ENCODE measurements at places on chromosomes 6 and 20. TPM values are rescaled to one million over a fixed set of nuclear protein-coding genes. Genes with fewer than 3 reads are reported as not detected.

DNA sequence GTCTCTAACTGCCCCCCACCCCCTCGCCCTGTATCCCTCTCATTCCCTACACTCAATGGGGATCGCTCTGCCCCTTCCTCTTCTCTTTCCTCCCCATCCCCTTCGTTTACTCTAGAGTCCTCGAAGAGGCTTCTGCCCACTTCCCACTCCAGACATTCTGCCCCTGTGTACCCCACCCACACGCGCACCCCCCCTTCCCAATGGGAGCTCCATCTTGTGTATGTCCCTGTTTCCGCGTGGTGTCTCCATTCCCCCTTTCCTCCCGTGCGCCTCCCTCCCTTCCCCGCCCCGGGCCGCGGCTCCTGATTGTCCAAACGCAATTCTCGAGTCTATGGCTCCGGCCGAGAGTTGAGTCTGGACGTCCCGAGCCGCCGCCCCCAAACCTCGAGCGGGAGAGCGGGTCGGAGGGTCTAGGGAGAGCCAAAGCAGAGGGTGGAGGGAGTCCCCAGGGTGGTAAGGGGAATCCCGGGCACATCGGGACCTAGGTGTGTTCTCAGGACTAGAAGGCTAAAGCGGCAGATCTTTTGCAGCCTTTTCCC is 679 bp upstream of the RING1 start:
- no peaks in the 10 kb centered on the region for H3K27me3 ChIP-seq
- peaks cover 40% of the 10 kb centered on the region for H3K4me1 ChIP-seq
- H3K27ac ChIP-seq: peak overlapping the region; percentile 93
- no peak for DNase-seq

- H3K36me3 ChIP-seq: no peaks in the 10 kb centered on the region
- peaks cover 29% of the 10 kb centered on the region for H3K4me1 ChIP-seq
- no peak overlapping the region for H3K27ac ChIP-seq
- no peak overlapping the region for H3K4me3 ChIP-seq
Measured at GRCh38 chr20:57535297-57535696, 10.4 kb upstream of the CTCFL start.

ACSS1 gene
- 7.1 TPM for polyA plus RNA-seq

PTGIS gene
- polyA plus RNA-seq: 2.2 TPM

DEFB124 gene
- polyA plus RNA-seq: not detected

GRCh38 chr6:20403766-20404640 is 2.3 kb downstream of the E2F3 start:
- H3K36me3 ChIP-seq: no peaks in the 10 kb centered on the region
- H3K27me3 ChIP-seq: no peaks in the 10 kb centered on the region
- H3K4me1 ChIP-seq: peaks cover 10% of the 10 kb centered on the region
- H3K4me3 ChIP-seq: peak overlapping the region; percentile 54

- no peak for DNase-seq
- no peaks in the 10 kb centered on the region for H3K4me1 ChIP-seq
- H3K4me3 ChIP-seq: no peak overlapping the region
Measured at GRCh38 chr6:20260360-20260759, 48.1 kb upstream of the MBOAT1 start.

- H3K36me3 ChIP-seq: peaks cover 5% of the 10 kb centered on the region
- no peaks in the 10 kb centered on the region for H3K27me3 ChIP-seq
- no peaks in the 10 kb centered on the region for H3K4me1 ChIP-seq
- no peak overlapping the region for H3K27ac ChIP-seq
- no peak overlapping the region for H3K4me3 ChIP-seq
- DNase-seq: no peak
Measured at GRCh38 chr6:17892097-17892686, 95.2 kb downstream of the KIF13A start.

DNA sequence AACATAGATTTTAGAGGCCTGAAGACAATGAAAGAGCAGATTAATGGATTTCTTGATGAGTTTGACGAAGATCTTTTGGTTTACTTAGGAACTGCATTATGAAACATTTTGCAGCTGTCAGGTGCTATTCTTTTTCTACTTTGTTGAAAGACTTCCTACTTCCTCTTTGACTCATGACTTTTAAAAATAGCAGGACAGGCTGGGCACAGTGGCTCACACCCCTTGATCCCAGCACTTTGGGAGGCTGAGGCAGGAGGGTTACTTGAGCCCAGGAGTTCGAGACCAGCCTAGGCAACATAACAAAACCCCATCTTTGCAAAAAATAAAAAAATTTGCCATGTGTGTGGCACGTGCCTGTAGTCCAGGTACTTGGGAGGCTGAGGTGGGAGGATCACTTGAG is 52.0 kb downstream of the ITCH start:
- no peaks in the 10 kb centered on the region for H3K27me3 ChIP-seq
- no peak overlapping the region for H3K4me3 ChIP-seq
- H3K27ac ChIP-seq: no peak overlapping the region

DNA sequence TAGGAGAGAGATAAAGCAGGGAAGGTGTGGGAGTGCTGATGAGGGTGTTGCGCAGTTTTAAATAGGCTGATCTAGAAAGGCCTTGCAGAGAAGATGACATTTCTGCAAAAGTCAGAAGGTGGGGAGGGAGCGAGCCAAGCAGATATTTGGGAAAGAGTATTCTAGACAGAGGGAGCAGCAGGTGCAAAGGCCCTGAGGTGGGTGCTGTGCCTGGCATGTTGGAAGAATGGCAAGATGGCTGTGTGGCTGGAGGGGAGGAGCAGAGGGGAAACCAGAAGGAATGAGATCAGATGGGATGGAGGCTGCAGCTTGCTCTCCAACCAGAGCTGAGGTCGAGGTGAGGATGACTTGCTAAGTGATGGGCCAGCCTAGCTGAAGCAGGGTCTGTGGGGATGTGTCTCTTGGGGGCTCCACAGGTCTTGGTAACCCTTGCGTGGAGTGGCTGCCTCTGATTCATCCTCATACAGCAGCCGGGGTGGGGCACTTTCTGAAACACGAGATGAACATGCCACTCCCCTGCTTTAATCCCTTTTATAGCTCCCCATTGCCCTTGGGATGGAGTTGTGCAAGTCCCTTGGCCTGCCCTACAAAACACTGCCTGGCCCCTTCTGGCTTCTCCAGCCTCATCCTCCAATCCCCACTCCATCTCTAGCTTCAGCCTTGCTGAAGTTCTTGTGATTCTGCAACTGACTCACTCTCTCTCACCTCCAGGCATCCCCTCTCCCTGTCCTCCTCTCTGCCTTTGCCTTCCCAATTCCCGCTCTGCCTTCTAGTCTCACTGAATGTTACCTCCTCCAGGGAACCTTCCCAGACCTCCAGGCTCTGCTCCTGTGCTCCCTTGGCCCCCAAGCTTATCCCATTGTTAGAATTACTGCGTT is 94.1 kb downstream of the CDH22 start:
- no peaks in the 10 kb centered on the region for H3K36me3 ChIP-seq
- H3K4me1 ChIP-seq: no peaks in the 10 kb centered on the region
- DNase-seq: no peak
- H3K27ac ChIP-seq: no peak overlapping the region
- H3K4me3 ChIP-seq: no peak overlapping the region

GRCh38 chr6:75206576-75207342 is 906 bp upstream of the COL12A1 start:
- H3K4me1 ChIP-seq: peaks cover 18% of the 10 kb centered on the region
- no peak overlapping the region for H3K4me3 ChIP-seq
- H3K27ac ChIP-seq: no peak overlapping the region
- no peak for DNase-seq
- no peaks in the 10 kb centered on the region for H3K36me3 ChIP-seq

GRCh38 chr6:157217894-157218370 is 105.4 kb downstream of the TMEM242 start:
- no peak overlapping the region for H3K4me3 ChIP-seq
- no peaks in the 10 kb centered on the region for H3K36me3 ChIP-seq
- no peak overlapping the region for H3K27ac ChIP-seq
- no peaks in the 10 kb centered on the region for H3K4me1 ChIP-seq
- H3K27me3 ChIP-seq: no peaks in the 10 kb centered on the region

- H3K27ac ChIP-seq: no peak overlapping the region
- no peak overlapping the region for H3K4me3 ChIP-seq
- H3K4me1 ChIP-seq: no peaks in the 10 kb centered on the region
- H3K27me3 ChIP-seq: no peaks in the 10 kb centered on the region
- DNase-seq: no peak
Measured at GRCh38 chr20:23166563-23166962, 80.4 kb upstream of the CD93 start.

DNA sequence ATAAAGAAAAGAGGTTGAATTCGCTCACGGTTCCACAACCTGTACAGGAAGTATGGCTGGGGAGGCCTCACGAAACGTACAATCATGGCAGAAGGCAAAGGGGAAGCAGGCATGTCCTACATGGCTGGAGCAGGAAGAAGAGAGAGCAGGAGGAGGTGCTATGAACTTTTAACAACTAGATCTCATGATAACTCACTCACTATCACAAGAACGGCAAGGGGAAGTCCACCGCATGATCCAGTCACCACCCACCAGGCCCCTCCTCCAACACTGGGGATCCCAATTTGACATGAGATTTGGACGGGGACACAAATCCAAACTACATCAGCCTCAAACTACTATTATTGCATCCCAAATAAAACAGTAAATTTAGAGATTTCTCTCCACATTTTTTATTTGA is 53.6 kb upstream of the CST7 start:
- no peaks in the 10 kb centered on the region for H3K4me1 ChIP-seq
- no peak overlapping the region for H3K4me3 ChIP-seq
- H3K36me3 ChIP-seq: no peaks in the 10 kb centered on the region
- peak; percentile 17 for DNase-seq
- H3K27me3 ChIP-seq: no peaks in the 10 kb centered on the region
- no peak overlapping the region for H3K27ac ChIP-seq

GRCh38 chr20:43537921-43538877 is 20.6 kb upstream of the SGK2 start:
- H3K36me3 ChIP-seq: no peaks in the 10 kb centered on the region
- H3K27ac ChIP-seq: no peak overlapping the region
- no peaks in the 10 kb centered on the region for H3K27me3 ChIP-seq
- H3K4me1 ChIP-seq: peaks cover 18% of the 10 kb centered on the region
- peak; percentile 80 for DNase-seq

CCN6 gene
- 0.54 TPM for polyA plus RNA-seq

- H3K27me3 ChIP-seq: no peaks in the 10 kb centered on the region
- H3K4me3 ChIP-seq: peak overlapping the region; percentile 24
- H3K4me1 ChIP-seq: peaks cover 16% of the 10 kb centered on the region
- H3K27ac ChIP-seq: no peak overlapping the region
Measured at GRCh38 chr6:37696220-37696840, 1.4 kb downstream of the MDGA1 start.

ADTRP gene
- 0.21 TPM for polyA plus RNA-seq

DNA sequence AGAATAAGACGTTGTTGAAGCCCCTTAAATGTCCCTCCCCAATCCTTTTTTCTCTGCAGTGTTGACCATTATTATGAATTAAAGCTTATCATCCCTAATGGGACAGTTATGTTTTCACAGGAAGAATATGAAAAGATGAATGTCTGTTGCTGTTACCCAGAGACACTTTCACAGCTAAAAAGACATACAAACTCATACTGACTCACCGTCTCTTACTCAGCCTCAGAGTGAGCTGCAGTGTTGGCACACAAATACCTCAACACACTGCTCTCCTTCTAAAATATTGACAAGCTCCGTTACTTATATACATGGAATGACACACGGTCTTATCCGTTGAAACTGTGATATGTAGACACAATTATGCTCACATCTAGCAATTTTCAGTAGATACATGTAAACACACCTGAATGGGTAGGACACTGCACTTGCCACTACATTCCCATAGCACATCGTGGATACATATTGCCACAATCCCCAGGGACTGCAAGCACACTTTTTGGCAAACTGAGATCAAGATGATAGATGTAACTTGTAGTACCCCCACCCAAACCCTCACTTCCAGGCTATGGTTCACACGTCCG is 9.6 kb upstream of the SAPCD1 start:
- no peaks in the 10 kb centered on the region for H3K36me3 ChIP-seq
- no peaks in the 10 kb centered on the region for H3K27me3 ChIP-seq
- H3K4me1 ChIP-seq: no peaks in the 10 kb centered on the region
- no peak overlapping the region for H3K27ac ChIP-seq
- H3K4me3 ChIP-seq: no peak overlapping the region

GRCh38 chr6:134346932-134347545 is 29.1 kb upstream of the SGK1 start:
- H3K27me3 ChIP-seq: no peaks in the 10 kb centered on the region
- no peak overlapping the region for H3K4me3 ChIP-seq
- no peaks in the 10 kb centered on the region for H3K36me3 ChIP-seq
- no peaks in the 10 kb centered on the region for H3K4me1 ChIP-seq
- no peak for DNase-seq

ZNF165 gene
- polyA plus RNA-seq: 0.62 TPM

RIMS1 gene
- not detected for polyA plus RNA-seq

GRCh38 chr6:162942866-162943265 is 215.1 kb downstream of the PACRG start:
- H3K4me1 ChIP-seq: no peaks in the 10 kb centered on the region
- no peak overlapping the region for H3K27ac ChIP-seq
- no peaks in the 10 kb centered on the region for H3K36me3 ChIP-seq
- H3K4me3 ChIP-seq: no peak overlapping the region

GRCh38 chr6:121451250-121451649 is 15.8 kb downstream of the GJA1 start:
- H3K27me3 ChIP-seq: no peaks in the 10 kb centered on the region
- no peaks in the 10 kb centered on the region for H3K36me3 ChIP-seq
- no peak for DNase-seq
- H3K4me3 ChIP-seq: no peak overlapping the region

DNA sequence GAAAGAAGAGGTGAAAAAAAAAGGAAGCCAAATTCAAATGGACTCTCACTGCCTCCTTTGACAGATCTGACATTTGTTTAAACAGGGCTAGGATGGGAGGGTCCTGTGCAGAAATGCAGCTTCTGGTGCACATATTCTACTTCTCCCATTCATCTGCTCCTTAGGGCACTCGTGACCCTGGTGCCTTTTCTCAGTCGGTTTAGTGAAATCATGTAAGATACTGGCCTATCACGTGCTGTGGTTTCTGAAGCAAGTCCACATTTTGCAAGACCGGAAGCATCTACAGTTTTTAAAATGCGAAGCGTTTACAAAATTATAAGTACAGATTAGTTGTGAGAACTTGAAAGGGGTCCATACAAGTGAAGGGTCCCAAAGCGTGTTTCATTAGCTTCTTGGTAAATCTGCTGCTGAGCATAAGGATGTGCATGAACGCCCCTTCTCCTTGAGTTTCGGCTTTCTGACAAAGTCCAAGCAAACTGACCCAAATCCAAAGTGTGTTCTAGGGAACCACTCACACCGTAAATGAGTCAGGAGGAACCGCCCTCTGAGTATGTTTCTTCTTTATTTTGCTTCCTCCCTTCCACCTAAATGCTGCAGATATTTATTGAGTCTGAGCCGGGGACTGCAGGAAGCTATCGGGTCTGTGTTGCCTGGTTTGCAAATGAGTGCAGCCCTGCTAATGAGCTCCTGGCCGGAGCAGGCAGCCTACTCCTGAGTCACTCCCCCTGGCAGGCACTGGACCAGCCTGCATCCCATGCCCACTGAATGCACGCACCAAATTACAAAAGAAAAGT is 323.8 kb upstream of the JARID2 start:
- peak overlapping the region; percentile 66 for H3K27ac ChIP-seq
- DNase-seq: no peak
- H3K4me3 ChIP-seq: no peak overlapping the region
- no peaks in the 10 kb centered on the region for H3K4me1 ChIP-seq

GRCh38 chr6:135901774-135902524 is 50.4 kb downstream of the PDE7B start:
- no peak for DNase-seq
- H3K27ac ChIP-seq: peak overlapping the region; percentile 62
- H3K36me3 ChIP-seq: no peaks in the 10 kb centered on the region

GRCh38 chr20:58238490-58238889 is 10.0 kb upstream of the ANKRD60 start:
- DNase-seq: no peak
- no peak overlapping the region for H3K4me3 ChIP-seq
- peaks cover 4% of the 10 kb centered on the region for H3K36me3 ChIP-seq
- H3K27me3 ChIP-seq: no peaks in the 10 kb centered on the region

- H3K27me3 ChIP-seq: no peaks in the 10 kb centered on the region
- H3K4me1 ChIP-seq: no peaks in the 10 kb centered on the region
- no peak for DNase-seq
- H3K36me3 ChIP-seq: no peaks in the 10 kb centered on the region
- no peak overlapping the region for H3K4me3 ChIP-seq
Measured at GRCh38 chr20:6671829-6672228, 95.7 kb upstream of the BMP2 start.
